Activated CD8-positive, alpha-beta memory T cell treated with anti-CD3 and anti-CD28 coated beads, Interleukin-2, amount 10 ng/mL, durations not matched to agents 7 days and 5 days (primary cell): ENCODE measurements at places on chromosomes 5 and 9. TPM values are rescaled to one million over a fixed set of nuclear protein-coding genes. Genes with fewer than 3 reads are reported as not detected.

Gene TARS1
- total RNA-seq, result 240 TPM

DNA sequence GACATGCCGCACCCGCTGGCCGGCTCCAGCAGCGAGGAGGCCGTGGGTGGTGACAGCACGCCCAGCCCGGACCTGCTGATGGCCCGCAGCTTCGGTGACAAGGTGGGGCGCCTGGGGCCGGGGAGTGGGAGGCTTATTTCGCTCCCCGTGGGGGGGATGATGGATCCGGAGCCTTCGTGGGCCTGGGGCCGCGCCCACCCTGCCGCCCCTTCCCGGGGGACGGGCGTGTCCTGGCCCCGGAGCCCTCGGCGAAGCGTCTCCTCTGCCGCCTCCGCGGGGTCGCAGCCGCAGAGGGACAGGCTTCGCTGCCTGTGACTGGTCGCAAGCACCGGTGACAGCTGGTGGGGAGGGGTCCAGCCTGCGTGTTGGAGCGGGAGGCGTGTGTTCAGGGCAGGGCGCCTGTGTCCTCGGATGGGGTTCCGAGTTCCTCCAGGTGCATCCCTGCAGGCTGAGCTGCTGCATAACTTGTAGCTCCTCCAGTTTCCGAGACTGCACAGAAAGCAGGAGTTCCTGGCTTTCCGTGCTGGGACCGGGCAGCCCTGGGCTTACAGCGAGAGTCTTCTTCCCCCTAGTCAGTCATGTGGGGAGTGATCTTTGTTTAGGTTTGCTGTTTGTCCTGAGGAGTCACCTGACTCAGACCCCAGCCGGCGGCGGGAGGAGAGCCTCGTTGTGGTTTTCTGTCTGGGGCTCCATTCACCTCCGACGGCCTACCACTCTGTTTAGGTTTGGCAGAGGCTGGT is 666 bp downstream of the SNX30 start:
- H3K36me3 ChIP-seq, result peaks cover 6% of the 10 kb centered on the region
- H3K27me3 ChIP-seq, result peaks cover 27% of the 10 kb centered on the region
- peaks cover 63% of the 10 kb centered on the region for H3K4me1 ChIP-seq
- peak overlapping the region; percentile 69 for H3K4me3 ChIP-seq
- no peak overlapping the region for H3K27ac ChIP-seq

DNA sequence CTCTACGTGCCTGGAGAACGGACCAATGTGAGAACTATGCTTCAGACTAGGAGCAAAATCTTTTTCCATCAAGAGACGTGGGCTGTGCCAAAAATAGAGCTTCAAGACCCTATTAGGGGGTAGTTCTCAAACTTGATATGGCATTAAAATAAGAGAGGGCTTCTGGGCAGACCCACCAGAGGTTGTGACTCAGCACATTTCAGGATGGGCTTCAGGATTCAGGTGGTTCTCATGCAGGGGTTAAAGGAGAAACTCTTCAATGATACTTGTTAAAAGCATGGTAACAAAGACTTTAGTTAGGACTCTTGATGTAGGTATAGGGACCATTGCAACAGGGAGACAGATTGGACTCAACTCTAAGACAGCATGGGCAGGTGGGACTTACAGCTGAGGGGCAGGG is 195.5 kb downstream of the RGS3 start:
- peaks cover 13% of the 10 kb centered on the region for H3K4me1 ChIP-seq
- H3K36me3 ChIP-seq, result no peaks in the 10 kb centered on the region
- DNase-seq, result no peak
- H3K27ac ChIP-seq, result no peak overlapping the region

DNA sequence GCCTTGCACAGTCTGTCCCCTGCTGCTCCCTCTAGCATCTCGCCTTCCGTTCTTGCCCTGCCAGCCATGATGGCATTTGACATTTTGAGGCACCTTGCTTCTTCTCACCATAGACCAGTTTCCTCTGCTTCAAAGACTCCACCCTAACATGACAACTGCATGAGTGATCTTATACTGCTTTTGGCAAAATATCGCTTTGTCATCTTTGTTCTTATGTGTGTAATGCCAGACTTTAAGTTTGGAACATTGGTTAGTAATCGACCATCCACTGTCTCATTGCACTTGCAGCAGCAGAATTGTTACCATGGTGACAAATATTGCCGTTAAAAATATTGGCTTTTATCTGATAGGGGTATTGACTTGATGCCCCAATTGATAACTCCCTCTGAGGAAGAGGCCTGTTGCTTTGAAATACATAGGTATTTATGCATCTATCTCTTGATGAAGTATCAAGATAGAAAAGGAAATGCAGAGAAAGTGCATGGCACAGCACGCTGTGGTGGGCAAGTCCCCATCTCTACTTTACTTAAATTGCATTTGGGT is 6.8 kb downstream of the GARIN3 start:
- H3K4me3 ChIP-seq, result peak overlapping the region; percentile 13
- H3K27ac ChIP-seq, result peak overlapping the region; percentile 94
- DNase-seq, result peak; percentile 41
- H3K27me3 ChIP-seq, result no peaks in the 10 kb centered on the region
- peaks cover 2% of the 10 kb centered on the region for H3K36me3 ChIP-seq

- no peaks in the 10 kb centered on the region for H3K36me3 ChIP-seq
- H3K4me1 ChIP-seq, result peaks cover 11% of the 10 kb centered on the region
- H3K4me3 ChIP-seq, result no peak overlapping the region
- no peak for DNase-seq
- no peak overlapping the region for H3K27ac ChIP-seq
These were observed 369.9 kb downstream of the EFNA5 start for GRCh38 chr5:107300721-107301327.

DNA sequence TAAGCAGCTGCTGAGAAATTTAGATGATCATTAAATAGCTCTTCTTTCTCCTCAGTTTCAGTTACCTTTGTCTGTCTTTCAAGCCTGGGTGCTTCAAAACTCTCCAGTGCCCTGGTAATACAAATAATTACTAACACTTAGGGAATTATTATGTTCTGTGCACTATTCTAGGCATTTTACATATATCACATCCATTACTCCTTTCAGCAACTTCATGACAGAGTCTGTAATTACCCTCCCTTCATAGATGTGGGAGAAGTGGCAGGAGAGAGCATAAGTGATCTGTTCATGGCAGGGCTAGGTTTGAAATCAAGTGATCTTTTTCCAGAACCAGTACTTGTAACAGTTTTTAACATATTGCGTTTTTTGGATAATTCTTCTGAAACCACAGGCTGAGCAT is 32.0 kb downstream of the MAN2A1 start:
- no peak overlapping the region for H3K4me3 ChIP-seq
- peaks cover 27% of the 10 kb centered on the region for H3K36me3 ChIP-seq
- H3K4me1 ChIP-seq, result no peaks in the 10 kb centered on the region
- H3K27ac ChIP-seq, result no peak overlapping the region
- H3K27me3 ChIP-seq, result no peaks in the 10 kb centered on the region
- no peak for DNase-seq

DNA sequence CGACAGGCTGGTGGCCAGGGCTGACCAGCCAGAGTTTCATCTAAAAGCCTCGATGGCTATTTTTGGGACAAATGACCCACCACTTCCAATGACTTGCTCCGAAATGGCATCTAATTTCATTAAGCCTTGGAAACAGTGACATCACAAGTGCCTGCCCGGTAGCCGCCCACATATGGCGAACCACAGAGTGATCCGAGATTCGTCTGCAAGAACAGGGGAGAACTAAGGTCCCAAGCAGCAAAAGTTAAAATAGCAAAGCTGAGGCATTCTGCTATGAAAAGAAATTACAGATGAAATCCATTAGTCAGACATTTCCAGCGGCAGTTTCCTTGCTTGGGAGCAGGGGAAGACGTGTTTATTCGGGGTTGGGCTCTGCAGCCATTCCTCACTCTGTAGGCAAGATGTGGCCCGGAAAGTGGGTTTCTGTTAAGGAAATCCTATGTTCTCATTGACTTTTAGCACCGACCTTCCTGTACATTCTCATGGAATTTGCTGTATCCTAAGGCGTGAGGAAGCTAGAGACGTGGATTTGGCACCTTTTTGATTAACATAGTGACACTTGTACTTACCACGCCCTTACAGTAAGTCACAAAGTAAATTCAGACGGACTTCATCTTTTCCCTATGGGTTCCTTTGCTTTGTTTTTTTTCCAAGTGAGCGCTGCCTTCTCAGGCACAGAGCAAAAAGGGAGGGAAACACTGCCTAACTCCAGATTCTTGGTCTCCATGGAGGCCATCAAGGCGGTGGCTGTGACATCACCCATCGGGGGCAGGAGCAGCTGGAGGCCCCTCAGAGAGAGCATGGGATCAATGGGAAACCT is 45.1 kb downstream of the ERGIC1 start:
- H3K4me1 ChIP-seq, result peaks cover 12% of the 10 kb centered on the region
- H3K27me3 ChIP-seq, result no peaks in the 10 kb centered on the region

GRCh38 chr9:137255448-137256114 is 454 bp downstream of the NELFB start:
- peaks cover 17% of the 10 kb centered on the region for H3K4me1 ChIP-seq
- H3K36me3 ChIP-seq, result peaks cover 12% of the 10 kb centered on the region
- H3K4me3 ChIP-seq, result peak overlapping the region; percentile 91
- no peaks in the 10 kb centered on the region for H3K27me3 ChIP-seq
- peak; percentile 66 for DNase-seq
- peak overlapping the region; percentile 87 for H3K27ac ChIP-seq

DNA sequence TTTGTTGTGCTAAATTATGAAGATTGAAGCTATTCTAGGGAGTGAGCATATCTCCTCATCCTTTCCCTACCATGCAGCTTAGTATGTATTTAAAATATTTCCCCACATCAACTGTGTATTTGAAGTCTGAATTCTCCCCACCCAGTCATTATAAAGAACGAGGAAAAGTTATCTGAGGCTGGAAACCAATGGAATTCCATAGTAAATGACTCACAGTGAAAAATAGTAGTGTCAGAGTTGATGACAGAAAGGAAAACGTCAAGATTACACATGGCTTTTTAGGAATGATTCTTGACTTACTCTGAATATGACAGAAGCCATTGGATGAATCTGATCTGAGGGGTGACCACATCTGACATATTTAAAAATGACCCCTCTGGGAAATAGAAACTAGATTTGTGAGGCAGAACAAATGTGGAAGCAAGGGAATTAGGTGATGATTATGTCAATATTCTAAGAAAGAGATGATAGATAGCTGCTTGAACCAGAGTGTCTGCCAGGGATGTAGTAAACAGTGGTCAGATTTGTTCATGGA is 1768.9 kb upstream of the CDH9 start:
- no peaks in the 10 kb centered on the region for H3K27me3 ChIP-seq
- no peak overlapping the region for H3K27ac ChIP-seq
- no peaks in the 10 kb centered on the region for H3K4me1 ChIP-seq
- no peak overlapping the region for H3K4me3 ChIP-seq

Gene DNAJC25
- 3.6 TPM for total RNA-seq

DNA sequence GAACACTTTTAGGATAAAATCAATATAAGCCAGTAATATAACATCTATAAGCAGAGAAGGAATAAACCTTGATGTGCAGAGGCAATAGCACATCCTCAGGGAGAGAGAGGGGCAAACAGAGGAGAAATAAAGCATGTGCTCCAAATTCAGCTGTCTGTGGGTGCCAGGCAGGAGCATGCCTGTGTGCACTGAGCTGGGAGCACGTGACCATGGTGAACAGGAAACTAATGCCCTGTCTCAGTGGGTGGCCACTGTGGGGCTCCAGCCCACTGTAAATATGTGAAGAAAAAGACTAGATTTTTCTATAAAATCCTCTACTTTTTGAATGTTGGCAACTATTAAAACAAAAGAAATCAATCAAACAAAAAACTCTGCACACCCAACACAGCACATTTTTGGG is 55.3 kb downstream of the FYB1 start:
- peak overlapping the region; percentile 48 for H3K4me3 ChIP-seq
- DNase-seq, result peak; percentile 76
- peaks cover 47% of the 10 kb centered on the region for H3K36me3 ChIP-seq
- peak overlapping the region; percentile 90 for H3K27ac ChIP-seq
- peaks cover 78% of the 10 kb centered on the region for H3K4me1 ChIP-seq
- H3K27me3 ChIP-seq, result no peaks in the 10 kb centered on the region

DNA sequence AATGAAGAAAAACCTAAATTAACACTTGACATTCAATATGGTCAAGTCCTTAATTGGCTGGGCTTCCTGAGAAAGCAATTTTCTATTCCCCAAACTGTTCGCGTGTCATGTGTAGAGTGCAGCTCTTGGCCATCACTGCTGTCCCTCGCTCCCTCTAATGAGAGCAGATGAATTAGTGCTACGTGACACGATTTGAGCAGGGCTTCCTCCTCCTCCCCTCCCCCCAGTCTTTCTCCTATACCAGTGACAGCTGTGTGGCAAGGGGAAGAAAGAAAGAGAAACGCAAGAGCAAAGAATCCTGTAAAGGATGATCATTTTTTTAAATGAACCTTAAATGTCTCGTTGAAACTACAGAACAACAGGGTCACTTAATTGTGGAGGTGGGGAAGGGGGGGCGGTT is 159.6 kb downstream of the BNC2 start:
- no peak overlapping the region for H3K27ac ChIP-seq
- H3K4me3 ChIP-seq, result no peak overlapping the region
- H3K27me3 ChIP-seq, result no peaks in the 10 kb centered on the region
- no peak for DNase-seq
- no peaks in the 10 kb centered on the region for H3K36me3 ChIP-seq
